ENCODE measurements at places on chromosomes 7 and 10.

DNA sequence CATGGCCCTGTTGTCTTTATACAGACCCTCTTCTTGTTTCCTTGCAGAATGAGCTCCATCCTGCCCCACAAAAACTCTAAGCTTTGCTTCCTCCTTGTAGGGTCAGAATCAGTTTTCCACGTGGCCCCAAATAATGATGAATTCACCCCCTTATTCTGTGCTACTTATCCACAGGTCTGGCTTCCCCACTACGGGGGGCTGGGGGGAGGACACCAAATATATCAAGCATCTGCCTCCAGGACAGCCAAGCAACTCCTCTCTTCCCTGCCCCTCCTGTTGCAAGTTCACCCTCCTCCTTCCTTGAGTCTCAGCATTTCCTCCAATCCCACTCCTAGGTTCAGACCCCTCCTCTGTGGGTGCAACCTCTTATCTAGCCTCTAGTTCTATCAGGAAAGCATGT, 743.3 kb downstream of the GRID1 start:
- DNase-seq, result no peak

DNA sequence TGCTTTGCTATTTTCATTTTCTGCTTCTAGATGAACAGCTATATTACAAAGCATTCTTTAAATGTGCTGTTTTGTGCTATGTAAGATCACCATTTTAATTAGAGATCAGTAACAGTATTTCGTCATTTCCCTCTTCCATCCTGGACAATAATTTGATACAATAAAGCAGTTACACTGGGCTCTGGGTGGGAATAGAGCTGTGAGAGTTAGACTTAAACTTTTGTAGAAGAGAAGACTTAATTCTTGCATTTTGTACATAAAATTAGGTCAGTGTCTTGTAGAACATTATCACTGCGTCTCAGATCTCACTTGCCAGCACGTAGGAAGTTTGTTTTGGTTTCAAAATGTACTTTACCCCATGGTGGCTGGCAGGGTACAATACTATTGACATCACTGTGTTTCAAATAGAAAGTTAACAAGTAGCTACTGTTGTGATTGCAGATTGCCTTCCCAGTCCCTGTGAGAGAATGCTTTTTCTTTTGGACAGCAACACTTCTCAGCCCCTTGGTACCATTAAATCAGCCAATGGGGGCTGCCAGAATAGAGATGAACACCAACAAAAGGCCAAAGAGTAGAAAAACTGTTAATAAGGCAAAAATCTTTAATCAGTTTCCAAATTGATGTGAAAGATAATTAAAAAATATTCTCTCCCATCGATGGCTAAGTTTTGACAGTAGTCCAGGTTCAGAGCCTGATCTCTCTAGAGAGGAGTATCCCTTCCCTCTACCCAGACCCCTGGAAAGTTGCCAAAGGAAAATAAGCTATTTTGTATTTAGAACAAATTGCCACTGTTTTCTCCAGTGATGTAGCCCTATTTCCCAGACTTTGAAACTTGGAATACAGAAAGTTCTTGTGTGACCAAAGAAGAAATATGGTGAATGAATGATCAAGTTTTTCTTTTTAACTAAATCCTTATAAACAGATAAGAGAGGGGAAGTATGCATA, 35.1 kb downstream of the SMNDC1 start:
- DNase-seq, result no peak

- no peak for DNase-seq
Observed at GRCh38 chr10:93554760-93555432, 11.6 kb upstream of the FFAR4 start.

DNA sequence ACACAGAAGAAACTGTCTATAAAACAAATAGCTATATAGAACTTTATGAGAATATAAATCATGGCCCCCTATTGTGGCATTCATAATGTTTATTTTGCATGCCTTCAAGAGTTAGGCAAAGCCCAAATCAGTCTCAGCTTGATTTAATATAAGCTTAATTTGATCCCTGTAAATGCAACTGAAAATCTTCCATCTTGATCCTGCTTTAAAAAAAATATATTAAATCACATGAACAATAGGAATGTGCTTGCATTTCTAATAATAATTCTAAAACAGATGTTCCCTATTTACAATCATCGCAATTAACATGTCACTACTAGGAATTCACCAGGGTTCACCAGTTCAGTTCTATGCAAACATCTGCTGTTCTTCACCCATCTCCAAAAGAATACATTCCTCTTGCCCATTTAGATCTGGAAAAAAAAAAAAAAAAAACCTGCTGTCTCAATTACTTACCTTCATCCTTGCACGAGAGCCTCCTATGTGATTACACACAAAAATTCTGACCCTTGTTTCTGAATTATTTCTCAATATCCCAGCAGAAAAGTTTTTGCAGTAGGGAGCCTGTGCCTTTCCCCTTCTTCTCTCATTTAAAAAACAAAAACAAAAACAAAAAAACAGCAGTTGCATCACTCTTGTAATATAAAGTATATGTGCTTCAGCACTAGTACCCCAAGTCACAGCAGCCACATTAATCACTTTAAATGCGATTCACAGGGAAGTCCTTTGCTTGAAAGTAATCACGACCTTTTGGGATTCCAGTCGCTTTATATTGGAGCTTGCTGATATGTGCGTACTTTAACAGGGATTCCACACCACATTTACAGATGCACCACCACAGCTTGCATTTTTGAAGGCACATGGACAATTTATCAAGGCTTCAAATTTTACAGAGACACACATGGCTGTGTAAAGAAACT, 194.8 kb upstream of the KMT2E start:
- no peak for DNase-seq

- no peak for DNase-seq
Observed at GRCh38 chr7:48091506-48092433, 2.7 kb downstream of the UPP1 start.

- no peak for DNase-seq
Observed at GRCh38 chr7:101939136-101939695, 121.8 kb downstream of the CUX1 start.

DNA sequence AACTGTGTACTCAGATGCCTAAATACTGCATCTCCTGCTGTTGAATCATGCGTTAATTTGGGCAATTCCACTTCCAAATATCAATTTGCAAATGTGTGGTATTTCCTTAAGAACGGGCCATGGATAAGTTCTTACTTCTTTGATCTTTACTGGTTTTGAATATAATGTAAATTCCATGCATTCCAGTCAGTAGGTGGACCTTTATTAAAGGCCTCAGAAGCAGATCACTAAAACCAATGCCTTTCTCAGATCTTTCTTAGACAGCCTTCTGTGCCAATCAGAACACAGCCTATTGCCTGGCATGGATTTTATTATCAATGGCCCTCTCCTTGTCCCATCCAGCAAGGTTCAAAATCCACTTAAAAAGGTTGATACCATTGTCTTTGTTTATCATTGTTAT, 21.5 kb upstream of the POM121L12 start:
- no peak for DNase-seq

DNA sequence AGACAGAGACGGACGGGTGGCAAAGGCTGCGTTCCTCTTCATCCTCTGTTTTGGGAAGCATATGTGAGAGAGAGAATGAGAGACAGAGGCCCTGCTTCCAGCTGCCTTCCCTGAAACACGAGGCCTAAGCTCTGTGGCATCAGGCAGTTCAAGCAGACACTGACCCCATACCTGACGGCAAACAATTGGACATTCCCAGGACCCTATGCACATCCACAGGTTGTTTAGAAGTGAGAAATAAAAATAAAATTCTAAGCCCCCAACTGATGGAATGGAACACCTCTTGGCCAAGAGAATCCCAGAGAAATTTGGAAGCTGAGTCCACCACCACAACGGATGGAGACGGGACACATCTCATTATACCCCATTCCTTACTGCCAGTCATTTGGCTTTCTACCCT, 105.3 kb downstream of the CPXM2 start:
- no peak for DNase-seq

- DNase-seq, result no peak
Observed at GRCh38 chr7:146830686-146831085, 714.1 kb downstream of the CNTNAP2 start.

DNA sequence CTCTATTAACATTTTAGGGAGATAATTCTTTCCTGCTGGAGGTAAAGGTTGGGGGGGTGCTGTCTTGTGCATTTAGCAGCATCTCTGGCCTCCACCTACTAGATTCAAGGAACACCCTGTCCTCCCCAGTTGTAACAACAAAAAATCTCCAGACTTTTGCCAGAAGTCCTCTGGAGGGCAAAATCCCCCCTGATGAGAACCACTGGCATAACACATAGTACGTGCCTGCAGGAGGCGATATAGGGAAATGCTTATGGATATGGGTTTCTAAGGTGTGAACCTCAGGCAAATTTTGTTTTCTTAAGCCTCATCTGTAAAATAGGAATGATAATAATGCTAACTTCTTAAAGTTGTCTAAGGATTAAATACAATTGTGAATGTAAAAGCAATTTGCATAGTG, 2.9 kb upstream of the OSBPL3 start:
- no peak for DNase-seq

GRCh38 chr7:4190010-4190981, 491.8 kb upstream of the FOXK1 start:
- no peak for DNase-seq

DNA sequence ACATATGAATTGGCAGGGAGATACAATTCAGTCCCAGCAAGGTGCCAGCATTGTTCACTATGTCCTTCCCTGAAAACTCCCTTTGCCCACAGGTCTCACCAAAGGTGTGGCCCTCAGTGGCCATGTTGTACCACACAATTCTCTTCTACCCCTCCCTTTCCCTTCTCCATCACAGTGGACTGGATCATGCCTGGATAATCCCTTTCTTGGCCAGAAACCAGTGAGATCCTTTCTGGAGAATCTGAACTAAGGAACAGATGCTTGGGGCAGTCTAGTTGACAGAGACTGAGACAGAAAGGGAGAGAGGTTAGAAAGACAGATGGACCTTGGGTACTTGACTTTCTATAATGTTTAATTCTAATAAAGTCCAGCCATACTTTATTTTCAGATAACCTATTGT, 9.5 kb downstream of the NMT2 start:
- no peak for DNase-seq

GRCh38 chr7:34457329-34457728, 200.7 kb upstream of the NPSR1 start:
- no peak for DNase-seq

DNA sequence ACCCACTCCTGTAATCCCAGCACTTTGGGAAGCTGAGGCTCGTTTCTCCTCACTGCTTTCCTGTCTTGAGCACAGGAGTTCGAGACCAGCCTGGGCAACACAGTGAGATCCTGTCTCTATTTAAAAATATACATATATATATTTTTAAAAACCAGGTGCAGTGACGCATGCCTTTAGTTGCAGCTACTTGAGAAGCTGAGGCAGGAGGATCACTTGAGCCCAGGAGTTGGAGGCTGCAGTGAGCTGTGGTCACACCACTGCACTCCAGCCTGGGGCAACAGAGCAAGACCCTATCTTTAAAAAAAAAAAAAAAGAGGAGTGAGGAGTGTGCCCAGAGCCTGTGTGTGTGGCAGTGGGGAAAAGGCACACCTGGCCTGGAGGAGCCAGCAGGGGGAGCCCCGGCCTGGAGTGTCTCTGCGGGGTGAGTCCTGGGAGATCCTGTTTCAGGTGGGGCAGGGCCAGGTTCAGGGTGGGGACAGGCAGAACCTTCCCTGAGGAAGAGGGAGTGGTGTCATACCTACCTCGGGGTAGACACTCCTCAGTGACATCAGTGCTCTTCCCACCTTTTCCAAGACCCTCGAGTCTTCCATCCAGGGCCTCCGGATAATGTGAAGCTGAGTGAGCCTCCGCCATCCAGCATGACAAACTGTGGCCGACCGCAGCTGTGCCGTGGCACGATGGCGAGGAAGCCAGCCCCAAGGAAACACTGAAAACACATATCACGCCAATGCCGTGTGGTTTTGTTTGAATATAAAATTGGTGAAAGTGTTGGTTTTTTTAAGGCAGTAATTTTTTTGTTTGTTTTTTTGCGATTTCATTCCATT, 9.0 kb upstream of the ARPC1B start:
- peak; percentile 44 for DNase-seq

All from T-helper 2 cell (primary cell).